ENCODE measurements at places on chromosomes 2 and 18.

DNA sequence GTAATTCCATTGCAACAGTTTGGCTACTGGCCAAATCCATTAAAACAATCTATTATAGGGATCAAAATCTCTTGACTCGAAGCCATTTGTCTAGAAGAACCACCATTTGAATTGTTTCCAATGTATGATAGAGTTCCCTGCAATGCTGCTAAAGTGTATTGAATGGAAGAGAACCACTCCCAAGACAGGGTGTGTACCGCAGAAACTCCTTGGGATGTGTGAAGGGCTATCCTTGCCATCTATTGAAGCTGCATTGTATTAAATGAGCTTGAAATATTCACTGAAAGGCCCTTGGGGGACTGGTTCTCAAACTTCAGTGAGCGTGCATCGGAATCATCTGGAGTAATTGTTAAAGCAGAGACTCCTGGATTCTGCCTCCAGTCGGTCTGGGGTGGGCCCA, 260.4 kb upstream of the MEIS1 start:
- DNase-seq = no peak

DNA sequence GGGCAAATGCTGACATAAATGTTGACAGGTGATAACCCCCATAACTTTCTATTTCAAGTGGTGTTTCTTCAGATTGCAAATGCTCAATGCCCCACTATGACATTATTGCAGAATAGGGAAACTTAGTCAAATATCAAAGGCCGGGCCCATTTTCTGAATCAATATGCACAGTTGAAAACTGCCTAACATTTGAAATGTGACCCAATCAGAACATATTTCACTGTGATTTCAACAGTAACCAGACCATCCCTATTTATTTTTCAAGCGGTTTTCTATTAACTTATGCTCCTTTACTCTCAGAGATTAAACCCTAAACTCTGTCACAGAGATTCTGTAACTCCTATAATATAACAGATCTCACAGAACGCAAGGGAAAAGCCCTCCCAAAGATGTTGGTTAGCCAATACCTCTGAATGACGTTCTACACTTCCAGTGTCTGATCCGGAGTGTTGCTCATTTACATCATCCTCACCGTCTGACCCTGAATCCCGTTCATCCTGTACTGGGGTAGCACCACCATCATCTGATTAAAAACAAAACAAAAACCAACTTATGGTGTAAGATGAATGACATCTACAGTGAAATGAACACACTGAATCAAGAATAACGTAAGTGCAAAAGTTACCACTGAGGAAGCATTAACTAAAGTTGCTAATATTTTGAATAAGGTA, 2.9 kb downstream of the IWS1 start:
- no peak for DNase-seq

- no peak for DNase-seq
These were observed 3.2 kb downstream of the XPO1 start for GRCh38 chr2:61534926-61535325.

GRCh38 chr18:42780171-42780570, 335.3 kb downstream of the RIT2 start:
- DNase-seq = no peak

- DNase-seq = no peak
These were observed 1.1 kb upstream of the HDHD2 start for GRCh38 chr18:47151439-47151838.

- DNase-seq = no peak
These were observed 73.8 kb upstream of the ACAA2 start for GRCh38 chr18:49886891-49887764.

GRCh38 chr2:160194351-160194750, 5.7 kb downstream of the ITGB6 start:
- DNase-seq = no peak

- DNase-seq = no peak
These were observed 61.1 kb downstream of the POLR1A start for GRCh38 chr2:86044614-86045013.

- no peak for DNase-seq
These were observed 21.6 kb downstream of the MBP start for GRCh38 chr18:77110936-77111335.

DNA sequence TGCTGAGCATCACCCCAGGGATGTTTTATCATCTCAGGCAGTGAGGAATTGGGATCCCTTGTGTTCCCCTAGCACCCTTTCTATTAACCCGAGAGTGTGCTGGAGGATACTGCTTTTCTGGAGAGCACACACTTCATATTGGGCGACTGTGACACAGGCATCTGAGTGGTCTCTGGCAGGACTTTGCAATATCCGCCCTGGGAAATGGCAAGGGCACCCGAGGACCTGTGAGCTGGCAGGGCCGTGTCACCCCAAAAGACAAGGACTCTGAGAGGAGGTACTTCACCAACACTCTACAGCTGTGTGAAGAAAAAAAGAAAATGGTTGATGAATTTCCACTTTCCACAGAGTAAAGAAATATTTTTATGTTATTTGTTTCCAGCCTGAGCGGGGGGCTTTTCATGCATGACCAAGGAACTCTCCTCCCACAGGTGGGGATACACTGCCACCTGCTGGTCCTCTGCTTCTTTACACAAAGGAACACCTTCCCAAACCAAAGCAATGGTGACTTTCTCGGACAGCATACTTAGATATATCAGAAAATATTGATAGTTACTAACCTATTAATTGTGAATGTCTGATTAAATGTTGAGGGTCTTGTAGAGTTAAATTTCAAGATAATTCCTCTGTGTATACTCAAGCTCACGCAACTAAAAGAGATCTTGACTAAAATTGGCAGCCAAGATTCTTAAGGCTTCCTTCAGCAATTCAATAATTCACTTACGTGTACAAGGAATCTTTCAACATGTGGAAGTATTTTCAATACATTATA, 45.9 kb upstream of the REG3G start:
- peak; percentile 54 for DNase-seq

- DNase-seq = no peak
These were observed 22.6 kb upstream of the BCL2 start for GRCh38 chr18:63342206-63342605.

- no peak for DNase-seq
These were observed 6.1 kb upstream of the TDRD15 start for GRCh38 chr2:21117688-21118087.

DNA sequence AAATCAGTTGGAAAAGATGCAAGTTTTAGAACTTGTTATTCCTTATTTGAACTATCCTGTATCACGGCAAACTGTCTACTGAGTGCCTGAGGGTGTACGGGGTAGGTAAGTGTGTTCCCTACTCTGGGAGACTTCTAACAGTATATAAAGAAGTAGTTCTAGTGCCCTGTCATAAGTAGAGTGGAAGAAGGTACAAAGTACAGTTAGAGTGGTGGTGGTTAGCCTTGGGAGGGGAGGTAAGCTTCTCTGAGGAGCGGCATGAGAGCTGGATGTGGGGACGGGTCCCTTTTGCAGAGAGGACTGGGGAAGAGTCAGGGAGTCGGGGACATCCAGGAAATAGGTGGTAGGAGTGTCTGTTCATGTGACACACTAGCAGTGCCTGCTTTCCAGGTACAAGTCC, 48.5 kb downstream of the DGKD start:
- no peak for DNase-seq

DNA sequence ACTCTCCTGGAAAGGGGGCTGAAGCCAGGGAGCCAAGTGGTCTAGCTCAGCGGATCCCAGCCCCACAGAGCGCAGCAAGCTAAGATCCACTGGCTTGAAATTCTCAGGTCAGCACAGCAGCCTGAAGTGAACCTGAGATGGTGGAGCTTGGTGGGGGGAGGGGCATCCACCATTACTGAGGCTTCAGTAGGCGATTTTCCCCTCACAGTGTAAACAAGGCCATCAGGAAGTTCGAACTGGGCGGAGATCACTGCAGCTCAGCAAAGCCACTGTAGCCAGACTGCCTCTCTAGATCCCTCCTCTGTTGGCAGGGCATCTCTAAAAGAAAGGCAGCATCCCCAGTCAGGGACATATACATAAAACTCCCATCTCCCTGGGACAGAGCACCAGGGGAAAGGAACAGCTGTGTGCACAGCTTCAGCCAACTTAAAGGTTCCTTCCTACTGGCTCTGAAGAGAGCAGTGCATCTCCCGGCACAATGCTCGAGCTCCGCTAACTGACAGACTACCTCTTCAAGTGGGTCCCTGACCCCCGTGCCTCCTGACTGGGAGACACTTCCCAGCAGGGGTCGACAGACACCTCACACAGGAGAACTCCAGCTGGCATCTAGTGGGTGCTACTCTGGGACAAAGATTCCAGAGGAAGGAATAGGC, 282.3 kb upstream of the EPC2 start:
- no peak for DNase-seq

DNA sequence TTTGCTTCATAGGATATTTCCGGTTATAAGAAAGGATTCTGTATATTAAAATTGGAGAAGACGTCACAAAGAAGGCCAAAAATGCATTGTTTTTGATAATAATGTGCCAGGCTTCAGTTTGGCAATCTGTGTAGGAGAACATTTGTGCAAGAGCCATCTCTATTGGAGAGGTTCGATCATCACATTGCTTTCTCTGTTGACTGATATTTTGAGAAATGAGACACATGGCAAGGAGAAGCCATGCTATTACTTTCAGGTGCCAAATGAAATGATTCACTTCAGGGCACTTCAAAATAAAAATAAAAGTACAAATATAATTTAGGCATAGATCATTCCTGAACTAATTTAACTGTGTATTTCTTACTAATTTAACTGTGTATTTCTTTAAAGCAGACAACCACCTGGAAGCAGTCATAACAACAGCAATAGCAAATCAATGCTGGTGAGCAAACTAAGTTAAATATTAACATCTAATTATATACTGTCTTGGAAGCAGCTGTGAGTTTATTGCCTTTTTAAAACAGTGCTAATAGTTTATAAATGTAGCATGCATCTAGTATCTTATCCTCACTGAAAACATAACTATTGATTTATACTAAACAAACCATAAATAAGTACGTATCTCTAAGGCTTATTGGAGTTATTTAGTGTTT, 50.2 kb upstream of the CHST9 start:
- no peak for DNase-seq

GRCh38 chr2:8376603-8377410, 305.0 kb upstream of the ID2 start:
- no peak for DNase-seq

DNA sequence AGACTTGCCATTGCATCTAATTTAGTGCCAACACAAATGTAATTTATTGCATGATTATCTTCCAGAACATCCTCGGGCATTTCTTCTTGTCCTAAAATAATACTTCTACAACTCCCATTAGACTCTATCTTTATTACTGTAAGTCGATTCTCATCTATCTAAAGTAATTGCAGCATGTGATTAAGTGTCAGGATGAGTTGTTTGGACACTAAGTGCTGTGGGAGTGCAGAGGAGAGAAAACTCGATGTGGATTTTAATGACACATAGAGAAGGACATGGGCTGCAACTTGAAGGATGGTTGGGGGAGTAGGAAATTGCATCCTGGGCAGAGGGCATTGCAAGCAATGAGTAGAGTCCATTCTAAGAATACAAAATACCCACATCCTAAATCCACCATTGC, 33.5 kb downstream of the STAT4 start:
- DNase-seq = no peak

- DNase-seq = no peak
These were observed 50.8 kb downstream of the ACYP2 start for GRCh38 chr2:54166121-54166773.

- DNase-seq = no peak
These were observed 1094.8 kb upstream of the PIK3C3 start for GRCh38 chr18:40860189-40860588.

DNA sequence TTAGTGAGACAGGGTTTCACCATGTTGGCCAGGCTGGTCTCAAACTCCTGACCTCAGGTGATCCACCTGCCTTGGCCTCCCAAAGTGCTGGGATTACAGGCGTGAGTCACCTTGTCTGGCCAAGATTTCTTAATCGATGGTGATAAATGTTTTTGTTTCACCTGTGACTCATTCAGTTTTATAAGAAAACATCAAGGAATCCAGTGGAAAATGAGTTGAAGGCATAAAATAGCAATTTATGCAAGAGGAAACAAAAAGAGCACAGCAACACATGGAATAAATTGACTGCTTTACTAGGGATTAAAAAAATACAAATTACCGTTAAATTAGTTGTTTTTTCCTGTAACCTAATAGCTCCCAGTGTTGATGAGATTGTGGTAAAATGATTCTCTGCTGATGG, 80.2 kb downstream of the CDK15 start:
- no peak for DNase-seq

DNA sequence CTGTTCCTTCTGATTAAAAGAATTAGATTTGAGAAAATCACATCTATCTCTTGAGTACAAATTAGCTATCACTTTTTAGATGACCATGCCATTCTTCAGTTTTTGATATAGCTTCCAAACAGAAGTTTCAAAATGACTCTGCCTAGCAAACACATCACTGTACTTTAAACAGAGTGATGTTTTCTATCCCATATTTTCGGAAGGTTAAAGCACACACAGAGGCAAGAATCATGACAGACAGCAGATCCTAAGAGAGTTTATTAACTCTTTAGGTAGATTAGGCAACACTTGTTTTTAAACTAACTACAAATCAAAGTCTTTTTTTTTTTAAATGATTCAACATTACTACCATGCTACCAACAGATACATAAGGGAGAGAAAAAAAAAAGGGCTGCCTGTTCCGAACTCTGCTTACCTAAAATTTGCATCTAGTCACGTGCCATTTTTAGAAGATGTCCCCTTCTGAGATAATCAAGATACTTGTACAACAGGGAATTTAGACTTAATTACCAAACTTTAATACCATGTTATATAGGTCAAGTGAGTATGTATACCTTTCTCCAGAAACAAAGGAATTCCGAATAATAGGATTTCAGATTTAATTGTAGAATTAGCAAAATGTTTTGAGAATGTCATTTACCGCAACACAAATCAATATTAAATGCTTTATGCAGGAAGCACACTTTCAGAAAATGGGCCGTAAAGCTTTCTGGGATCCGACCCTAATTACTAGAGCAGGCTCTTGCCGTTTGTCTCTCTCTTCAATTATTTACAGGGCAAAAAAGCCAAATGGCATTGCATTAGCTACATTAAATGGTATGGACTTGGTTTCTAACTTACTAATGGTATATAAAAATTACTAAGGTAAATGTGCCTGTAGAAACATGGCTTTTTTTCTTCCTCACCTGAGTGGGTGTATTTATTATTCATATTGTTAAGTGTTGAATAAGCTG, 2.6 kb downstream of the RBMS1 start:
- no peak for DNase-seq

DNA sequence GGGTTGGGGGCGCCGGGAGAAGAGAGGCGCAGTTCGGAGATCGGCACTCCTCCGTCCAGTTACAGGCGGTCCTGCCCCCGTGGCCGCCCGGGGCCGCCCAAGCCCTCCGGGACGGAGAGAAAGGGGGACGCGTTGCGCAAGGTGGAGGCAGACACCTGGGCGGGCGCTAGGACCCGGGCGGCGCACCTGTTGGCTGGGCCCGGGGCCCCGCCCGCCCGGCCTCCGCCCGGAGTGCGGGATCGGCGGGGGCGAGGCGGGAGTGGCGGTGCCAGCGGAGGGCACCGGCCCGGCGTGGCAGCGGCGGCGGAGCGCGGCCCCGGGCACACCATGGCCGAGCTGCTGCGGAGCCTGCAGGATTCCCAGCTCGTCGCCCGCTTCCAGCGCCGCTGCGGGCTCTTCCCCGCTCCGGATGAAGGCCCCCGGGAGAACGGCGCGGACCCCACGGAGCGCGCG, at the start of gene SGPP2:
TSS of gene SGPP2 (plus strand) at position 268 of the 453 bp plus-strand sequence. CDS start at position 328, 60 bp downstream.
- DNase-seq = no peak

GRCh38 chr2:179141206-179141605, 91.3 kb upstream of the CCDC141 start:
- no peak for DNase-seq

- DNase-seq = no peak
These were observed 16.8 kb upstream of the SMAD4 start for GRCh38 chr18:51013259-51013658.

Measured in globus pallidus (tissue), 1 donor.